ENCODE measurements at places on chromosomes 2 and 18.
A peak's percentile ranks its signal among the peaks of the same experiment; 100 is the strongest.

DNA sequence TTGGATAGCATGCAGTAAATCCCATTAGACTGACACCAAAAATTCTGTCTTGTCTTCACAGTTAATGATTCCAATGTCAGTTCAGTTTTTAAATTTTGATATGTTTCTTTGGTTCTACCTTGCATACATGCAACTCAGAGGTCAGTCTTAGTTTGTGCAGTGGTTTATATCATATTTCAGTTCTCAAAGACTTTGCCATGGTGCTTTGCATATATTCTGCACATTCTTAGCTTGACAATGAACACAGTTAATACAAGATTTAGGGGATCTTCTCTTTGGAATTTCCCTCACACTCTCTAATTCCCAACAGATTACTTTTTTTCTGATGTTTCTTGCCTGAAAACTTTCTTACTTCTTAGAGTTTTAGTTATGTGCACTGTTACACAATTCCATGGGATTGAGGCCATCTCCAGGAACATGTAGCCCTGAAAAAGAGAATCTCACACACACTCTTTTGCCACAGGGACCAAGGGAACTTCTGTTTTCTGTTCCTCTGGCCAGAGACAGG lies 17.3 kb downstream of the NOL4 start:
- DNase-seq, result no peak

- DNase-seq, result peak; percentile 75
These were observed 108.8 kb upstream of the HAAO start for GRCh38 chr2:42901076-42901640.

DNA sequence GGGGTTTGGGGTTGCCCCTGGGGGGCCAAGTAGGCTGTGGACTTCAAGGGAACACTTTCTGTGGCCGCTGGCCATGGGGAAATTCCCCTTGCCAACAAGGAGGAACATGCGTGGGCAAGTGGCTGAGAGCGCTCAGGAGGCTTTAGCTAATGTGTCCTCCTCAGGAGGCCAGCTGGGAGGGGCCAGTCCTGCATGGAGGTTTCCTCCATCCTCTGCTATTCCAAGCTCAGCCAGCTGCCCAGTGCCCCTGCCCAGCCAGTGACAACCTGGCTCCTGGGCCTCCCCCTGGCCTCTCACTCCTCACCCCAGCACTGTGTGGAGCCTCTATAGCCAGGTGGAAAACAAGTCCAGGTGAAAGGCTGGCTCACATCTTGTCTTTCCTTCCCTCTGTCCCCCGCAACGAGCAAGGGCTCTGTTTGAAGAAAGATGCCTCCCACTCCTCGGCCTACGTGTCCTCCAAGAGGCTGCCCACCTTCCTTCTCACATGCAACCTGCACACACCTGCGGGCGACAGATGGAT lies 64.4 kb upstream of the DAPL1 start:
- no peak for DNase-seq

DNA sequence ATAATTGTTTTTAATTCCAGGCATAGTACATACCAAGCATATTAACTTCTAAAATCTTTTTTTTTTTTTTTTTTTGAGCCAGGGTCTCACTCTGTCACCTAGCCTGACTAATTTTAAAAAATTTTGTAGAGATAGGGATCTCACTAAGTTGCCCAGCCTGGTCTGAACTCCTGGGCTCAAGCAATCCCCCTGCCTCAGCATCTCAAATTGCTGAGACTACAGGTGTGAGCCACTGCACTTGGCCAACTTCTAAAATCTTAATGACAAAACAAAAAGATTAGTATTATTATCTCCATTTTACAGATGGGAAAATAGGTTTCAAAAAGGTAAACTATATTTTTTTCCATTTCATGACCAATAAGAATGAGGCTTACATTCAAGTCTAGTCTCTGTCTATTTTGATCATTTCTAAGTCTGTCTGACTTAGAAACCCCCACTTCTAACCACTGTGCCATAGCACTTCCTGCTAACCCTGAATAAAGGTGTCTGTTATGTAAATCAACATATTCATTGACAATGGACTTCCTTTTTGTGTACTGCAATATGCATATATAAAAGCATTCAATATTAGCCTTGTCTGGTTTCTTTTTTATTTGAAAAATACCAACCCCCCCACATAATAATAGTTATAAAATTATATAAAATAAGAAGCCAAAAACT lies 28.7 kb upstream of the ZEB2 start:
- DNase-seq, result no peak

GRCh38 chr18:77052297-77052982 lies 80.1 kb downstream of the MBP start:
- no peak for DNase-seq

DNA sequence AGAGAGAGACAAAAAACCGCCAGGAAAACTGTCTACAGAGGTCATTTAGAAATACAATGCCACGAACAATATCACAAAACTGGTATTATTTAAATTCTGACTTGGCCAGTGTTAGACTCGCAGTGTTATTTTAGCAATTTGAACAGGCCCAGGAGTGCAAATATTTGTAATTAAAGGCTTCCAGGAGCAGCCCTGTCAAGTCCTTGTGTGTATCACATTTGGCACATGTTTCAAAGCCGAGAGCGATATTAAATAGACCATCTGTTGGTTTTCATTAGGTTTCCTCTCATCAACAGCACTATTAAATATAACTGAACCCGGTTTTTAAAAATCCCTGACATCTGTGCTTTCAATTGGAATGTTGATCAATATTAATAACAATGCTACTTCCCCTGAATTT lies 656.9 kb downstream of the TSN start:
- no peak for DNase-seq

GRCh38 chr2:147030966-147031720 lies 813.7 kb upstream of the ACVR2A start:
- DNase-seq, result peak; percentile 10

DNA sequence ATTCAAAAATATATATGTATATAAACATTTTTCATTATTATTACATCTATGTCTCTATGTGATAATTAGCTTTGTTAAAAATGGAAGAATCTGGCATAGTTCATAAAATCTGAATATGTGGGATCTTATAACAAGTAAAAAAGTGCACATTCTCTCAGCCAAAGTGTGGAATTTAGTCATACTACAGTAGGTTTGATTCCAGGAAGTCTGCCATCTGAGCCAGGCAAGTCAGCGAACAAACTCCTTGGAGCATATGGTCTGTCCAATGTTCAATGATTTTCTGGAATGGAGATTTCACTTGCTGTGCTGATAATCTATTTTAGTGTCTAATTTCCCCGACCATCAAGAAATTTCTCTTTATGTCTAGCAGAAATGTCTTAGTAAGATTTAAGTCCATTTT lies 1033.2 kb upstream of the NXPH2 start:
- no peak for DNase-seq

DNA sequence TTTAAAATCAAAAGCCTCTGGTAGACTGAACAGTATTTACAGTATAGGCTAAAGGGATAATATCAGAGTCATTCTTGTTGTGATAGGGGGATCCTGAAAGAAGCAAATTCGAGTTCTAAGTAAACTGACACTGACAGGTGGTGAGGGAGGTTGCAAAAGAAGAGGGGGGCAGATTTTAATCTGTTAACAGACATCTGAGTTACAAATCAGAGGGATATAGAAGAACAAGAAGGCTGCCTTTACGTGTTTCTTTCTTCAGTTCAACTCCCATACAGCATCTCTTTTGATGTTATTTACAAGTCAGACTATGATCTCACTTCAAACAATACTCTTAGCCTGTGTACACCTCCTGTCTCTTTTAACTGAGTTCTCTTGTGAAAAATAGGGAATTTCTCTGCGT lies 16.3 kb upstream of the ITGA4 start:
- no peak for DNase-seq

DNA sequence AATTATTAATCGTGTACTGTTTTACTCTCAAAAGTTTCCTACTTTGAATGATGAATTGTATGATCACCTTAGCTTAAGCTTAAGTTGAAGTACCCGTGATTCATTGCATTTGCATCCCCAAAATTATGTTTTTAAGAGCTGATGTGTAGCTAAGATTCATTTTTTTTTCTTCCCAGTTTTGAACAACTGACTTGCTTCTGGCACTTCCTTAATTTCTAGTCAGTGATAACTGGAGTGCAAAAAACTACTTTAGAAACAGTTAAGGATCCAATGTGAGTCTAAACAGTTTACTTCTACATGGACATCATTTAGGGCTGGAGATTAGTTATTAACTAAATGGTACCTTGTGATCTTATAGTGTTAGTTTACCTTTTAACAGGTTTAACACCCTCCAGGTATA lies 124.0 kb upstream of the CAVIN2 start:
- DNase-seq, result no peak
